ENCODE measurements at places on chromosomes 2 and 18. TPM values are rescaled to one million over a fixed set of nuclear protein-coding genes. Genes with fewer than 3 reads are reported as not detected.

RAB17 gene
- total RNA-seq, result 2.4 TPM

- DNase-seq, result no peak
These were observed 5.1 kb upstream of the MFSD6 start for GRCh38 chr2:190402986-190403603.

CD302 gene
- 21.9 TPM for total RNA-seq

DLX2 gene
- total RNA-seq, result not detected

PDCD1 gene
- 1.2 TPM for total RNA-seq

GRCh38 chr2:68418855-68419254 is 48.2 kb downstream of the FBXO48 start:
- no peak for DNase-seq

Measured in Right ventricle myocardium inferior (tissue), 1 donor.